SK-N-MC (cell line): ENCODE measurements at places on chromosomes 6 and 20.

- DNase-seq, result no peak
Observed at GRCh38 chr6:155313602-155314091, 637 bp downstream of the TFB1M start.

DNA sequence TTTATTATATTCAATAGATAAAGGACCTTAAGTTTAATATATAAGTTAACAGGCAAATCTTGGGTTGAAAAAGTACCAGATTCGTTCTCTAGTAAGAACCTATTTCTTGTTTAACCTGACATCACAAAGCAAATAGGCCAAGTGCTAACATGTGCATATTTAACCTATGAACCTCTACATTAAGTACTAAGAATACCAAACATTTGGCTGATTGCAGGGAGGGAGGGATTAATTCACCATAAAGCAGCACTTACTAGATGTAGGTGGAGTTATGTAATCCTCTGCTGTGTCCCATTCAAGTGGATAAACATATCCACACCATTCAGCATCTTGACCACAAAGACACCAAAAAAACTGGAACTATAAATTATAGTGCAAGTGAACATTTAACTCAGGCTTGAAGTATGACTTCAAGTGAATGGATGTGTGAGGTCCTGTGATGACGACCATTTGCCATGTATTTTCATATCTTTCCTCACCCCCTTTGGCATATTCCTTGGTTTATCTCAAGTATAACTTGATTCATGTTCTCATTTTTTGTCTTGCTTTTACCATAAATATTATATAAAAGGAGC, 10.2 kb downstream of the STX11 start:
- DNase-seq, result no peak

- no peak for DNase-seq
Observed at GRCh38 chr6:82030761-82031503, 216.6 kb downstream of the IBTK start.

- no peak for DNase-seq
Observed at GRCh38 chr20:62010551-62011402, 54.9 kb downstream of the TAF4 start.

DNA sequence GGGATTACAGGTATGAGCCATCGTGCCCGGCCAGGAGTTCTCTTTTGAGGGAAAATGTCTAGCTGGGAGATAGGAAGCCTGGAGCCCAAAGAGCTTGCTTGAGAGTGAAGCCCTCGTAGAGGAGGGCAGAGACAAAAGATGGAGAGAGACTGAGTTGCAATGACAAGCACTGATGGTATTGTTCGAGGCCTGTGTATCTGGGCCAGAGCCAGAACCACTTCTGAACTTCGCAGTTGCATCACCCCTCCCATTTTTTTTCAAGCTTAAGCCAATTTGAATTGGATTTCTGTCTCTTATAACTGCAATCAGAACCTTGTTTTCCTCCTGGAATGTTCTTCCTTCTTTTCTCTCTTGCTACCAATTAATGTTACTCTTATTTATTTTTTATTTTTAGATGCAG, 83.1 kb downstream of the KCNB1 start:
- no peak for DNase-seq

DNA sequence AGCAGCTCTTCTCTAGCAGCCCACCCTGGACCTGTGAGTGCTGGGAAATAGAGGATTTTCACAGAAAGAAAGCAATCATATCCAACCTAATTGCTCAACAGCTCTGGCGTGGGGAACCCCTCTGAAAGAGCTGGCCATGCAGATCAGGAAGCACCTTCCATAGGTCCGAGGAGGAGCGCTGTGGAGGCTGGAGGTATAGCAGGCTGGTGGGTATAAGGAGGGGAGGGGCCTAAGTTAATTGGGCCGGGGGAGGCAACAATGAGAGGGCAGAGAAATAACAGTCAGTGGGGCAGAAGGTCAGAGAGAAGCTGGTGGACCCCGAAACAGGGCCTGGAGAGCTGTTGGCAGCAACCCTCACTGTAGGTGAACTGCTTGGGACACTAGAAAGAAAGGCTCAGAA, 40.8 kb downstream of the SNRNP48 start:
- no peak for DNase-seq

GRCh38 chr6:109008537-109009235, 86.0 kb downstream of the SESN1 start:
- DNase-seq, result no peak

DNA sequence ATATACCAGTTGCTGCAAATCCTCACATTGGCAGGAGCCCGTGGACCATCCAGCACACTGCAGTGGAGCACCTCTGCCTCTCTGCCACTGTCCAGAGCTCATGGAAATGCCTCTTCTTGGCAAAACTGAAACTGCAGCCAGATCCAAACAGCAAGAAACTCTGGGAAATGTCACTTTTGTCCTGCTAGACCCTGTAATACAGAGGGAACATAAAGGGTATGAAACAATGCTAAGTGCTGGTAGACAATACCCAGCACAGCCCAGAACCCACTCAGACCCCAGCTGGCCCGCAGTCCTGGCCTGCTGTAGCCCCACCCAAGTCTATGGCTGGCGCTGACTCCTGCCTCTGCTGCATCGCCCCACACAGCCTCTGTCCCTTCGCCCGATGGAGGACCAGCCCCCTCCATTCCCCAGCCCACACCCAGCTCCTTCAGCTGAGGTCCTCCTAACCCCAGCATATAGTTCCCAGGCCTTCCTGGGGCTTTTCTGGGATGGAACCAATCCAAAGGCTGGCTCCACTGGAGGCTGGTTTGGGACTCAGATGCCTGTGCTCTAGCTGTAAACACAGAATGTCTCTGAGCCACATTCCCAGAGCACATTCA, 242.5 kb downstream of the LRFN2 start:
- no peak for DNase-seq
